Effector memory CD8-positive, alpha-beta T cell (primary cell): ENCODE measurements at places on chromosomes 12 and 14.

DNA sequence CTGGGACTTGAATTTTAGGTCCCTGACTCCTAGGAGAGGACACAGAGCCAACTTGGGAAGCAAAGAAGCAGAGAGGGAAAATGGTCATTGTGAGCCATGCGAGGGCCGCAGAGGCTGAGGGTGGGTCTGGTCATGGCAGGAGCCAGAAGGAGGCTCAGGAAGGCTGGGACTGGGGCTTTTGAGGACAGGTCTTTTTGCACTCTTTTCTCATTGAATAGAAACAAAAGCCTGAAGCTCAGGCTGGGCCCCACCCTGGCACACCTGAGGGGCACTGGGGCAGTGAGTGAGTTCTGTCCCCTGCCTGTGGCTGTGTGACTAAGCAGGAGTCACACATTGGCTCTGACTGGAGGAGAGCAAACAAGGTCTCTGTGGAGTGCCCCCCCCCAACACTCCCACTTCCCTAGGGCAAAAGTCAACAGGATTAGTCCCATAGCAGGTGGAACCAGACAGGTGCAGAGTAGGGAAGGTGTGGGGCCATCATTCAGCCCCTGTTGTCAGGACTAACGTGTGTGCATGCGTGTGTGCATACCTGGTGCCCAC lies 2.8 kb downstream of the KRT7 start:
- DNase-seq = no peak
- H3K4me3 ChIP-seq = no peak overlapping the region
- no peaks in the 10 kb centered on the region for H3K36me3 ChIP-seq
- H3K4me1 ChIP-seq = peaks cover 3% of the 10 kb centered on the region
- H3K27me3 ChIP-seq = peaks cover 64% of the 10 kb centered on the region

- H3K4me1 ChIP-seq = no peaks in the 10 kb centered on the region
- no peak for DNase-seq
- no peaks in the 10 kb centered on the region for H3K36me3 ChIP-seq
- peaks cover 95% of the 10 kb centered on the region for H3K27me3 ChIP-seq
- no peak overlapping the region for H3K27ac ChIP-seq
Measured at GRCh38 chr14:100898465-100898864, 5.1 kb downstream of the RTL1 start.

GRCh38 chr12:91563011-91563765 lies 380.6 kb upstream of the DCN start:
- peak overlapping the region; percentile 68 for H3K27ac ChIP-seq
- no peaks in the 10 kb centered on the region for H3K27me3 ChIP-seq
- no peaks in the 10 kb centered on the region for H3K36me3 ChIP-seq

- no peak for DNase-seq
- peaks cover 9% of the 10 kb centered on the region for H3K4me1 ChIP-seq
- no peak overlapping the region for H3K27ac ChIP-seq
- no peak overlapping the region for H3K4me3 ChIP-seq
- peaks cover 8% of the 10 kb centered on the region for H3K27me3 ChIP-seq
Measured at GRCh38 chr12:131473261-131473660, 237.6 kb upstream of the SFSWAP start.

DNA sequence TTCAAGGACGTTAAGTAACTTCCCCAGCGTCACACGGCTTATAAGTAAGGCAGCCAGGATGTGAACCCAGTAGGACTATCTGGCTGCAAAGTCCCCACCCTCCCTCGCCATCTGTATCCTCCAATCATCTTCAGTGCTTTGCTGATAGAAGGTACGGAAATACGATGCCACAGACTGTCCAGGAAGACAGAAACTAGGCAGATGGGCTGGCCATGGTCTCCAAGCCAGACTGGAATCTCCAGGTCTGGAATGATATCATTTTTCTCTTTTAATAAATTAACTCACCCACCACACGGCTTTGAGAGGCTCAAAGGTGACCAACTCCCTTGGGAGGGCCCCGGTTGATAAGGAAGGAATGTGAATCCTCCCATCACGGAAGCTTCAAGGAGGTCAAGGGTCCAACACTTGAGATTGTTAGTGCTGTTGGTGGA lies 16.3 kb upstream of the BDKRB1 start:
- DNase-seq = no peak
- H3K36me3 ChIP-seq = peaks cover 3% of the 10 kb centered on the region

GRCh38 chr12:113333877-113334785 lies 778 bp downstream of the SLC8B1 start:
- H3K27ac ChIP-seq = peak overlapping the region; percentile 85
- peaks cover 45% of the 10 kb centered on the region for H3K4me1 ChIP-seq
- peak overlapping the region; percentile 93 for H3K4me3 ChIP-seq
